Stimulated activated CD4-positive, alpha-beta T cell treated with anti-CD3 and anti-CD28 coated beads, Interleukin-15, amount 100 ng/mL, for 1 hour (primary cell): ENCODE measurements at places on chromosomes 7 and 10.
A peak's percentile ranks its signal among the peaks of the same experiment; 100 is the strongest.

DNA sequence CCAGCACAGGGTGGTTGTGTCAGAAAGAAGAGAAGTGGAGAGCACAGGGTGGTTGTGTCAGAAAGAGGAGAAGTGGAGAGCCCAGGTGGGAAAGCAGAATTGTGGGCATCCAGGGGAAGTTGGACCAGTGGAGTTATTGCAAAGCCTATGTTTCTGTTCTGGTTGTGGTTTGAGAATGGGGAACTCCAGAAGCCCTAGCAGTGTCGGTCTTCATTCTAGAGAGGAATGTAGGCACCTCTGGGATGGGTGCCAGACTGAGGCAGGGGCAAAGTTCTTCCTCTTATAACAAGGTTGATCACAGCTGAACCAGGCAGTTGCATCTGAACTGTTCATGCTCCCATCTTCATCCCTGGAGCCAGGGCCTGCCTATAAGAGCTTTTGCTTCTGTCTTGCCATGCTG lies 954 bp downstream of the FSCN3 start:
- DNase-seq = no peak

DNA sequence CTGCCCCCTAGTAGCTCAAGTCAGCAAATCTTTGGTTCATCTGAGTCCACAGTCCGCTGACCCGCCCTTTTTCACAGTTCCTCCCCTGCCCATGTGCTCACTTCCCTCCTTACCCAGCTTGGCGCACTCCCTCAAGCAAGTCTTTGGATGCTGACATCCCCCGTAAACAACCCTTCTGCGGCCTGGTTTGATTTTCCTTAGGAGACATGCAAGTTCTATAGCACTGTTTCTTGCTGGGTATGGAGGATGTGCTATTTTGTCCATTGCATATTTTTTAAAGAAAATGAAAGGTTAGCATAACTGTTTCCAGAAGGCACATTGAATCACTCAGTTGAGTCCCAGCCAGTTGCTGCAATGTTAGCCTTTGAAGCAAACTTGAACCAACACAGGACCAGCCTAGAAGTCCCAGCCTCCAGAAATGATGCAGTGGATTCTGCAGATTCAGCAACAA lies 38.2 kb downstream of the HTRA1 start:
- no peak for DNase-seq

GRCh38 chr10:26574783-26575182 lies 122.7 kb upstream of the PDSS1 start:
- no peak for DNase-seq

DNA sequence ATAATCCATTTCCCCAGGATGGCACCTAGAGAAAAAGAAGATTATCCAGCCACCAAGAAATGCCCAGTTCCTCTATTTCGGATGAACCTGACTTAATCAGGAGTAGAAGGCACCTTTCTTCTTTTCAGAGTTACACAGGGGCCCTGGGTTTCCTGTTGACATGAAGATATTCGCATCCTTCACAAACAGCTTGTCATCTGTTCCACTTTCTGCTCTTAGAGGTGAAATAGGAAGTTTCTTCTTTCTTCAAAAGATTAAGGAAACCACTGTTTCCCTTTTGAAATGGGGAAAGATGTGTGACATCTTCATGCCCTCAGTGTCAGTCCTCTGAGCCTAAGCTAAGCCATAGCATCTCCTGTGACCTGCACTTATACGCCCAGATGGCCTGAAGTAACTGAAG lies 39.1 kb upstream of the RAB18 start:
- DNase-seq = no peak

- no peak for DNase-seq
These were observed 110.4 kb downstream of the AHR start for GRCh38 chr7:17408904-17409290.

DNA sequence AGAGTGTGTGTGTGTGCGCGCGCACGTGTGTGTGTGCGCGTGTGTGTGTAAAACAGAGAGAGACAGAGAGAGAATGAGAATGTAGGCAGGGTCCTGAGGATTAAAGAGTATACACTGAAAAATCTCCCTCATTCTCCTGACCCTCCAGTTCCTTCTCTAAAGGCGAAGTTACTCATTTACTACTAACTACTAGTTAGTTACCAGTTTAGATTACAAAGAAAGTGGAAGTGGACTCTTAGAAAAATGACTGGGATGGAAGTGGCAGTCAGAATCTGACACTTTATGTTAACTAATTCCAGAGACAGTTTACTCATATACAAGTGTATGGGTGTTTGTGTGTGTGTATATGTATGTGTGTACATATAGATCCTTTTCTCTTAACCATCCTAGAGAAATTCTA lies 146.5 kb upstream of the LRRN3 start:
- DNase-seq = no peak

GRCh38 chr10:116742367-116743265 lies at the start of gene HSPA12A:
HSPA12A (minus strand) TSS chr10:116742566; CDS start chr10:116742469, 97 bp downstream.
- peak; percentile 58 for DNase-seq

GRCh38 chr10:97024168-97025073 lies 161.3 kb downstream of the SLIT1 start:
- no peak for DNase-seq

- no peak for DNase-seq
These were observed 510.1 kb downstream of the ARL4A start for GRCh38 chr7:13197501-13197900.

- no peak for DNase-seq
These were observed 537.9 kb upstream of the FOXK1 start for GRCh38 chr7:4144172-4144701.

DNA sequence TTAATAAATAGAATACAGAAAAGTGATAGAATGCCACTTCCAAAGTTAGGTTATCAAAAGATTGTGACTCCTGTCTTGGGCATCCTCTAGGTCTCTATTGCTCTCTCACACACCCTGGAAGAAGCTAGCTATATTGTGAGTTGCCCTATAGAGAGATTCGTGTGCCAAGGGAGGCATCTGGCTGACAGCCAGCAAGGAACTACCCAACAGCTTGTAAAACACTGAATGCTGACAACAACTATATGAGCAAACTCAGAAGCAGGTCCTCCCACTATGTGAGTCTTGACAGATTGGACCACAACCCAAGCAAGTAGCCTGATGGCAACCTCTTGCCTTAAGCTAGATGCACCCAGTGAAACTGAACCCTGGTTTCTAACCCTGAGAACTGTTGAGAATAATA lies 55.7 kb upstream of the CDK14 start:
- no peak for DNase-seq

DNA sequence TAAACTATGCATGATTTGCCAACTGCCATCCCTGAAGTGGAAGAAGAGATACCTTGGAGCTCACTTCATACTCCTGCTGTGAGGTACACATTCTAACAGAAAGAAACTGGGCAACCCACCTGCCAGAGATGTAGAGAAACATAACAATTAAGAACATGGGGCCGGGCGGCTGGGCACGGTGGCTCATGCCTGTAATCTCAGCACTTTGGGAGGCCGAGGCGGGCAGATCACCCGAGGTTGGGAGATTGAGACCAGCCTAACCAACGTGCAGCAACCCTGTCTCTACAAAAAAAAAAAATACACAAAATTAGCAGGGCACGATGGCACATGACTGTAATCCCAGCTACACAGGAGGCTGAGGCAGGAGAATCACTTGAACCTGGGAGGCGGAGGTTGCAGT lies 402.6 kb upstream of the ANKRD30A start:
- no peak for DNase-seq

DNA sequence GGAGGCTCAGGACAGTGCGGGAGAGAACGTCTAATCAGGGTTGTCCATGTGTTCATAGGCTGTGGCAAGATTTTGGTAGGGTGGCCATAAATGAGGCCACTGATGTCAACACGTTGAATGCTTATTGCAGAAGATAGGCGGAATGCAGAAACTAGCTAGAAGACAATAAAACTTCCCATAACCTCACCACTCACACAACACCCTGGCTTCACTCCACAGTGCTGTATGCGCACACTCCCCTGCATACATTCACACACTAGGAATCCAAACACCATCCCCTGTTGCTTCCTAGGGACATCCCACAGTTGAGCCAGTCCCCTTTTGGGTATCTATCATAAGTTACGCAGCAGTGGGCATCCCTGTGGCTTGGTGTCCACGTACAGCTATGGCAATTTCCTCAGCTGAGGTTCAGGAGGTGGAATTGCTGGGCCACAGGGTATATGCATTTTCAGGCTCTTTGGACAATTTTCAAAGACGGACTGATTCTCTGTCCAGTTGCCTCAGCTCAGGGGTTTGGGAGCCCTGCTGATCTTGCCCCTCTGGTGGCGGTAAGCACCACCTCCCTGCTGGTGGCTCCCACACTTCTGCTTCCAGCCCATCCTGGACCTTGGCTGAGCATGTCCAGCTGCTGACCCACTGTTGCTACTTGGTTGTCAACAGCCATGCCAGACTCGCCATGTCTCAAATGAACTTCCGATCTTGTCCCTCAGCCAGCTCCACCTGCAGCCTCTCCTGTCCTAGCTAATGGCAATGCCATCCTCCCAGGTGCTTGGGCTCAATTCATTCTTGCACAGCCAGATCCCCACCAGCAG lies 36.4 kb downstream of the CDH23 start:
- no peak for DNase-seq

DNA sequence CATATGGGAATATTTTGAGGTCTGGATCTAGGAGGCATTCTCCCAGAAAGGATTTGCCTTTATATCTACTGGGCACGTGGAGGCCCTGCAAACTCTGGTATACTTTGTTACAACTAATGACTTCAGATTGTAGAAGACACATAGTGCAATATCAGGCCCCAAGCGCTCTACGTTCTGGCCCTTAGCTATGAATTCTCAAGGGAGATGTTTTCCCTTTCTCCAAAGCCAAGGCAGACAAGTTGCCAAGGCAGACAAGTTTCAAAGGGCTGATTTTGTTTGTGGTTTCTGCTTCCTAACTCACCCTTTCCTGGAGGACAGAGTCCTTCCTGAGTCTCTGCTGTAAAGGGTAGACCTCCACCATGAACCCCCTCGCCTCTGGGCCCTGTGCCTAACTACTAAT lies 99.4 kb upstream of the CTTNBP2 start:
- no peak for DNase-seq

- no peak for DNase-seq
These were observed 102.4 kb downstream of the HIPK2 start for GRCh38 chr7:139675127-139676125.

- DNase-seq = no peak
These were observed 138.1 kb upstream of the TCF7L2 start for GRCh38 chr10:112811741-112812551.

DNA sequence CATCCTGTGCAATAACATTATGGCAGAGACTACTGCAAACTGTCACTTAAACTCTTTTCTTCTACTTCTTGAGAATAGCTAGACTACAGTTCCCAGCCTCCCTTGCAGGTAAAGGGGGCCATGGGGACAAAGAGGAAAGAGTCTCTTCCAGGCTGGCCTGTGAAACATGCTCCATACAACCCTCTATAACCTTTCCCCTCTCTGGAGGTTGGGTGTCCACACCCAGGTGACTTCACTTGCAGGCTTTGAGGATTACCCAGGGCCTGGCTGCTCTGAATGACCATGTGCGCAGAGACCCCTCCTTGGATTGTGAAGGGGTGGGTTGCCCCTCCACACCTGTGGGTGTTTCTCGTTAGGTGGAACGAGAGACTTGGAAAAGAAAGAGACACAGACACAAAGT lies 84.1 kb downstream of the SEC61G start:
- no peak for DNase-seq
